Peyer's patch (tissue), 4 donors: ENCODE measurements at places on chromosomes 6 and 20.
A peak's percentile ranks its signal among the peaks of the same experiment; 100 is the strongest.

DNA sequence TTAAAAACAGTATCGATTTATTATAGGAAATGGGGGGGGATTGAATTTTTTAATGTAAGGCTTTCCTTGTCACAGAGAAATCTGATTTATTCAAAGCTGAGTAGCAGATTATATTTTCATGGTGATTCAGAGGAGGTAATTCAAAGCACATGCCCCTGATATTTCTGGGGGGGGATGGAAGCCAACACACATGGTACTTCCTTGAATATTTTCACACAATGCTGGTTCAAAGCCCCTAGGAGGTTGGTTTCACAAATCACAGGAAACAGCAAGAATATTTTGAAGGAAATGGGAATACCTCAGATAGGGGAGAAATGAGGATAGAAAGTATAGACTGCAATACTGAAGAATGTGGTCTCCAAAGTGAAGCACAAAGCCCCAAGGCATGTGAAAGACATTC, 98.8 kb downstream of the RTN4IP1 start:
- no peak overlapping the region for H3K4me3 ChIP-seq
- no peaks in the 10 kb centered on the region for H3K4me1 ChIP-seq
- DNase-seq, result no peak
- peaks cover 33% of the 10 kb centered on the region for H3K36me3 ChIP-seq
- H3K27me3 ChIP-seq, result no peaks in the 10 kb centered on the region
- H3K27ac ChIP-seq, result no peak overlapping the region

- H3K36me3 ChIP-seq, result no peaks in the 10 kb centered on the region
- H3K4me3 ChIP-seq, result no peak overlapping the region
- no peaks in the 10 kb centered on the region for H3K27me3 ChIP-seq
- H3K27ac ChIP-seq, result no peak overlapping the region
These were observed 109.4 kb upstream of the KCNG1 start for GRCh38 chr20:51132279-51132678.

- H3K4me3 ChIP-seq, result no peak overlapping the region
- H3K4me1 ChIP-seq, result no peaks in the 10 kb centered on the region
- no peak for DNase-seq
- H3K27ac ChIP-seq, result no peak overlapping the region
- H3K27me3 ChIP-seq, result no peaks in the 10 kb centered on the region
These were observed 121.7 kb upstream of the MARCKS start for GRCh38 chr6:113735491-113735890.

DNA sequence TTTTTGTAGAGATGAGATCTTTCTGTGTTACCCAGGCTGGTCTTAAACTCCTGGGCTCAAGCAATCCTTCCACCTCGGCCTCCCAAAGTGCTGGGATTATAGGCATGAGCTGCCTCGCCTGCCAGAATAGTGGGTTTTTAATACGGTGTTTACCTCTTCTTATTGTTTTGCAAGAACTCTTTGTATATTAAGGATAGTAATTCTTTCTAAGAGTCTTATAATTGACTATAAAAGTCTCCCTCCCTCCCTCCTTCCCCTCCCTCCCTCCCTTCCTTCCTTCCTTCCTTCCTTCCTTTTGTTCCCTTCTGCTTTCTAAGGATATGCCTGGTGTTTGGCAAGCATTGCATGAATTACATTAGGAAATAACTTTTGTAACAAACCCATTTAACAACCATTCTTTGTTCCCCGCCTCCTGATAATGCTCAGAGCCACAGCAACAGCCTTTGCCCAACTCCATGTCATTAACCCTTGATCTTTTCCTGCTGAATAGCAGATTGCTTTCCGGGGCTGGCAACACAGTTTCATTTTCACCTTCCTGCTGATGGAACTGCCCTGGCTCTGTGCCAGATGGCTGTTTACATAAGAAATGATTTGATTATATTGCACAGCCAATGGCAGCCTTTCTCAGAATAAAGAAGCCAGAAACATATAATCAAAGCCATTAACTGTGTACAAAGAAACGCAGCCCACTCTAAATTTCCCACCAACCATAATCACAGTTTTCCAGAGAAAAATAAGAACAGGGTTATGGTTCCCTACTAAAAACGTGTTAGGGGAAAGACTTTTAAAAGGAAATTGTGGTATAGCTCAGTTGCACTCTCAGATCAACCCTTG, 143.7 kb upstream of the PTPN1 start:
- H3K4me3 ChIP-seq, result no peak overlapping the region
- DNase-seq, result peak; percentile 88
- H3K27me3 ChIP-seq, result no peaks in the 10 kb centered on the region
- H3K4me1 ChIP-seq, result peaks cover 32% of the 10 kb centered on the region
- peak overlapping the region; percentile 82 for H3K27ac ChIP-seq

GRCh38 chr20:31472395-31473330, 2.3 kb downstream of the DEFB124 start:
- H3K36me3 ChIP-seq, result no peaks in the 10 kb centered on the region
- no peaks in the 10 kb centered on the region for H3K27me3 ChIP-seq
- H3K27ac ChIP-seq, result no peak overlapping the region
- DNase-seq, result no peak
- no peaks in the 10 kb centered on the region for H3K4me1 ChIP-seq

GRCh38 chr6:72464791-72465691, 156.8 kb upstream of the KCNQ5 start:
- H3K36me3 ChIP-seq, result no peaks in the 10 kb centered on the region
- H3K4me1 ChIP-seq, result no peaks in the 10 kb centered on the region
- no peak overlapping the region for H3K4me3 ChIP-seq
- no peaks in the 10 kb centered on the region for H3K27me3 ChIP-seq
- no peak overlapping the region for H3K27ac ChIP-seq

DNA sequence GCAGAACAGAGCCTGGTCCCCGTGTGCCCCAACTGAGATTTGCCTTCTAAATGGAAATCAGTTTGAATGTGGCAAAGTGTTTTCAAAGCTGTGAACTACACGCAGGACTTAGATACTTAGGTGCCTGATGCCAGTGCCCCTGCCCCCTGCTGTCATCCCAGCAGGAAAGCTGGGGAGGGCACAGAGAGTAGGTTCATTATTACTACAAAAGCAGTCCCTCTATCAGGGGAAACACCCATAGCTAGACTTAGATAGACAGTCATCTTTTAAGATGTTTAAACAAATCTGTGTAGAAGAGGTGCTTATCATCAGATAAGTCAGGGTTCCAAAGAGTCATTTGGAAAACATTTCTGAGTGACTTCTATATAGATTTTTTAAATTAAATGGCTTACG, 155.0 kb upstream of the SNX9 start:
- H3K27me3 ChIP-seq, result no peaks in the 10 kb centered on the region
- no peak overlapping the region for H3K27ac ChIP-seq
- H3K36me3 ChIP-seq, result peaks cover 4% of the 10 kb centered on the region

DNA sequence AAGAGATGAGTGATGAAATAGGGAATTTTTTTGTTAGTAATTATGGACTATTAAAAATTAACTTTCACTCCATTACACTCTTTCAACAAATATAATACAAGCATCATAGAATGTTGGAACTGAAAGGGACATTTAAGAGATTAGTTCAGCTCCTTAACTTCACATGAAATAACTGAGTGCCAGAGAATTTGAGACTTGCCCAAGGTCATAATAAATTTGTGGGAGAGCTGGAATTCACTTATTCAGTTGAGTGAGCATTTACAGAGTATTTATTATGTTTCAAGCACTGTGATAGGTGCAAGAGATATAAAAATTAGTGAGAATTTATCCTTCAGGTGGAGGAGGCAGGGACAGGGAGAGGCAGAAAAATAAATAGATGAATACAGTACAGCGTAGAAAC, 154.6 kb downstream of the KCNQ5 start:
- no peak for DNase-seq
- H3K36me3 ChIP-seq, result no peaks in the 10 kb centered on the region
- no peaks in the 10 kb centered on the region for H3K4me1 ChIP-seq
- H3K4me3 ChIP-seq, result no peak overlapping the region

DNA sequence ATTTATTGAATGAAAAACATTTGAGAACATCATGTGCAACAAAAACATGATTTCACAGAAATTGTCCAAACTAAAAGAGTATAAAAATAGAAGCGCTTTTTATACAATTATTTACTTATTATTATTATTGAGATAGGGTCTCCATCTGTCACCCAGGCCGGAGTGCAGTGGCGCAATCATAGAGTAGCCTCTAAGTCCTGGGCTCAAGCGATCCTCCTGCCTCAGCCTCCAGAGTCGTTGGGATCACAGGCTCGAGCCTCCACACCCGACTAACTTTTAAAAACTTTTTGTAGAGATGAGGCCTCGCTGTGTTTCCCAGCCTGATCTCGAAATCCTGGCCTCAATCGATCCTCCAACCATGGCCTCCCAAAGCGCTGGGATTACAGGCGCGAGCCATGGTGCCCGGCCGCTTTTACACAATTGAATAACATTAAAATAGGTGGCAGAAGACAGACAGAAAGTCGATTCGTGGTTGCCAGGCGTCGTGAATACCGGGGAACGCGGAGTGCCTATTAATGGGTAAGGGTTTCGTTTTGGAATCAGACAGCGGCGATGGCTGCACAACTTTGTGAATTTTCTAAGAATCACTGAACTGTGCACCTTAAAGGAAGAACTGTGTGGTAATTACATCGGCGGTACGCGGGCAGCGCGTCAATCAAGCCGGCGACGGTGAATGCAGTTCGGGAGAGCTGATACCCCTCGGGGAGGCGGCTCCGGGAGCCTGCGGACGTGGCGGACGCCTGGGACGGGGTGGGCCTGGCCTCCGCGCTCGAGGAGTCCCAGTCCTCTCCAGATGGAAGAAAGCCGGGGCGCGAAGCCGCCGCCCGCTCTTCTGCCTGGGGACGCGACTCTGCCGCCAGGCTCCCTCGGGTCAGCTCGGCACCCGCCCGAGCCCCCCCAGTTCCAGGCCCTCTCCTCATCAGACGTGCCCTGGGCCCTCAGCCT, 807 bp downstream of the TBC1D20 start:
- no peaks in the 10 kb centered on the region for H3K27me3 ChIP-seq
- peak overlapping the region; percentile 74 for H3K4me3 ChIP-seq
- H3K36me3 ChIP-seq, result no peaks in the 10 kb centered on the region
- H3K4me1 ChIP-seq, result peaks cover 7% of the 10 kb centered on the region
- peak overlapping the region; percentile 86 for H3K27ac ChIP-seq

DNA sequence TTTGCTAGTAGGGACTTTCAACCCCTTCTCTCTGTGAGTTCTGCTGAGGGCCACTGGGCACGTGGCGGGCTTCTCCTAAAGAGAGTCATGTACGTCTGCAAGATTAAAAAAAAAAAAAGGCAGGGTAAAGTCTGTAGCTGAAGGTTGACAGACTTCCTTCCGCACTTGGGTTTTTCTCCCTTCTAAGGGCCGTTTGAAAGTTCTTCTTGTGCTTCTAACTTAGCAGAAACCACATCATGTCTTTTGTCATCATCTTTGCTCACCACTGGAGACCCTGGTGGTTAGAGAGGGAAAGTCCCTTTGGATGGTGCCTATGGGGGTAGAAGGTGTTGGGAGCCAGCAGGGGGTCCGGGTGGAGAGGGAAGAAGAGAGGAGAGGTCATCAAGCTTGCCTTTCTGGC, 31.4 kb downstream of the PRDM1 start:
- H3K27me3 ChIP-seq, result no peaks in the 10 kb centered on the region
- no peaks in the 10 kb centered on the region for H3K4me1 ChIP-seq
- DNase-seq, result no peak
- H3K4me3 ChIP-seq, result no peak overlapping the region

DNA sequence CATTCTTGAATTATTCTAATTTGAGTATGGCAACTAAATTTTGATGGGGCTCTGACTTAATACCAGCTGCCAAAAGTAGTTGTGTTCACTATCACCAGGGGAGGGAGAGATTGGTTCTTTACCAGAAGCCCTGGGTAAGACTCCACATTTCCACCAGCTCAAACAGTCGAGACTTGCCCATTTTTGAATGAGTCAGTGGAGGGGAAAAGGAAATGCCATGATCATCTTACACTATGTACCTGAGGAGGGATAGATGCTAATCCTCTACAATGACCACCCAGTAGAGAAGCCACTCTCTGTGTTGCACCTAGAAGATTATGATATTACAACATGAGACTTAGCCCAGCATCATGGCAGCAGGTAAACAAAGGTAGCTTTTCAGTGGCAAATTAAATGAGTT, 77.0 kb upstream of the SGK1 start:
- H3K4me1 ChIP-seq, result no peaks in the 10 kb centered on the region
- no peak for DNase-seq
- no peaks in the 10 kb centered on the region for H3K27me3 ChIP-seq
- no peaks in the 10 kb centered on the region for H3K36me3 ChIP-seq
- H3K27ac ChIP-seq, result no peak overlapping the region
- H3K4me3 ChIP-seq, result no peak overlapping the region

GRCh38 chr6:125995972-125996580, 9.7 kb downstream of the TRMT11 start:
- no peaks in the 10 kb centered on the region for H3K4me1 ChIP-seq
- no peaks in the 10 kb centered on the region for H3K27me3 ChIP-seq
- no peak overlapping the region for H3K4me3 ChIP-seq
- no peak overlapping the region for H3K27ac ChIP-seq
- H3K36me3 ChIP-seq, result peaks cover 31% of the 10 kb centered on the region
